ENCODE measurements at places on chromosomes 2 and 18. TPM values are rescaled to one million over a fixed set of nuclear protein-coding genes. Genes with fewer than 3 reads are reported as not detected.

Gene TCF7L1
- 3.1 TPM for total RNA-seq

Gene CNTNAP5
- total RNA-seq: not detected

GRCh38 chr2:233449081-233449901 lies 95.0 kb downstream of the DGKD start:
- DNase-seq: no peak

DNA sequence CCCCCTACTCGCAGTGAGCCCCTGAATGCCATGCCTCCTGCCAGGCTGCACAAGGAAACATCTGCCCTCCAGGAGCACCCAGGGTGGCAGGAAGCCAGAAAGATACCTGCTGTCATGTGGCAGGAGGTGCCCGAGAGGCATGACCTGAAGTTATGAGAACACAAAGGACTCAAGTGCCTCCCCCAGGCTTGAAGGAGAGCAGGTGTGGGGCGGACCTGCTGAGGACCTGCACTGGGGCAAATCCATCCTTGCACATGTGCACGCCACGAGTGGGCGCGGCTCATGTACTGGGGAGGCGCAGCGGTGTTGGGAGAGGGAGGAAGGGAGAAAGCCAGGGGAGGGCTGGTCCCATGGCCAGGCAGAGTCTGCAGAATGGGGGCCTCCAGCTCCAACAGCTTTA lies 26.9 kb downstream of the SDC1 start:
- DNase-seq: no peak

GRCh38 chr2:26605999-26606846 lies 34.9 kb downstream of the CIB4 start:
- DNase-seq: no peak

Gene BCL11A
- total RNA-seq: 3.3 TPM

Gene CPLX4
- not detected for total RNA-seq

- DNase-seq: no peak
These were observed 408.7 kb upstream of the KCNH7 start for GRCh38 chr2:163247156-163247846.

Gene SCN1A
- 0.44 TPM for total RNA-seq

Gene FZD7
- total RNA-seq: 24.5 TPM

GRCh38 chr2:143545949-143546255 lies 416.7 kb downstream of the ARHGAP15 start:
- DNase-seq: no peak

Gene RESP18
- total RNA-seq: not detected

- no peak for DNase-seq
These were observed 14.9 kb upstream of the HPCAL1 start for GRCh38 chr2:10287761-10288160.

GRCh38 chr2:205865905-205866441 lies 183.7 kb downstream of the NRP2 start:
- DNase-seq: no peak

DNA sequence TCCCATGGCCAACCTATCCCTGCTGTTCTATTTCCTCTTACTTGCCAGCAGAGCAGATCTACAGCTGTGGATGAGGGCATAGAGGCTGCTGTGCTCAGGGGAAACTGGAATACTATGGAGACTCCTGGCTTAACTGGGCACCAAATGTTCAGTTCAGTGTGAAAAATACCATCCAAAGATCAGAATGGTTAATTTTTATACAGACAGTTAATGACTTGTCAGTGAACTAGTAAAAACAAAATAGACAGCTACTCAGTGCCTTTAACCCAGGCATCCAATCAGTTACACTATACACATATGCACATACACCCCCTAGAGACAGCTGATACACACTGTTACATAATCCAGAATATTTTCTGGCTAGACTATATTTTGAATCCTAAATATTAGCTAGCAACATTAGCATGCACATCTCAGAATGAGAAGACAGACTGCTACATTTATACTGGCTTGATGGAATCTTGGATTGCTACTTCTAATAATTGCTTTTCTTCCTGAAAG lies 59.1 kb upstream of the WIPF1 start:
- no peak for DNase-seq

DNA sequence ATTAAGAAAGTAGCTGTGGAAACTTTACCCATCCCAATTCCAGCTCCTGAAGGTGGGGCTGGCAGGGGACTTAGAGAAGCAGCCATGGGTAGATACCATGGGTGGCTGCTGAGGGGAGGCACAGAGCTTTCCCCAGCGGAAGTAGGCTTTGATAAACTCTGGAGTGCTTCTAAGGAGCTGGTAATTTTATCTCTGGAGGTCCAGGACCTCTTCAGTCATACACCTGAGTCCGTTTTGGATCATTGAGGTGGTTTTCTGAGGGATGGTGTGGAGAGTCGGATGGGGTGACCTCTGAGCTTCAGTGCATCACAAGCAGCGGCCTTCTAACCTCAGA lies 36.7 kb upstream of the BMP10 start:
- DNase-seq: no peak

Gene CCDC148
- total RNA-seq: 0.20 TPM

Gene WIPF1
- total RNA-seq: 17.5 TPM

Gene FOXI3
- total RNA-seq: not detected

- DNase-seq: no peak
These were observed 88.0 kb downstream of the MEMO1 start for GRCh38 chr2:31922542-31923408.

DNA sequence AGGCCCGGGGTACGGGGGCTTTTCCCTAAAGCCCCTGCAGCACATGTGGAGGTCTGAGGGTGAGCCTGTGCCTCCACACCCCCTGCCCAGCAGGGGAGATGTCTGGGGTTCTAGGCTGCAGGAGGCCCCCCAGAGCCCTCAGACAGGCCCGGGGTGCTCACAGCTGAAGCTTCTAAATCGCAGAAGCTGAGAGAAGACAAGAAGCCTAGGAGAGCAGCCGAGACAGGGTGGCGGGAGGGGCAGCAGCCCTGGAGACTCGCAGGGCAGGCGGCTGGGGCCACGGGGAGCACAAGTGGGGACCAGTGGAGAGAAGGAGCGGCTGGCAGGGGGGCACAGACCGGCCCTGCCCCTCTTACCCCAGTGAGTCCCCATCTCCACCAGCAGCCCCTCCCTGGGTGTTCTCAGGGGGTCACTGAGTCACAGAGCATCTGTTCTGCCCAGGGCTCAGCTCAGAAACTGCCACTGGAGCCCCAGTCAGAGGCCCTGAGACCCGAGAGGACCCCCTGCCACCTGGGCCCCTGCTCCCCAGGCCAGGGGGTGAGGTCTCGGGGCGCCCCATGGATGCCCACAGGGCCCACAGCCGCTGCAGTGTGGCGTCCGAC lies 26.1 kb downstream of the GPC1 start:
- no peak for DNase-seq

DNA sequence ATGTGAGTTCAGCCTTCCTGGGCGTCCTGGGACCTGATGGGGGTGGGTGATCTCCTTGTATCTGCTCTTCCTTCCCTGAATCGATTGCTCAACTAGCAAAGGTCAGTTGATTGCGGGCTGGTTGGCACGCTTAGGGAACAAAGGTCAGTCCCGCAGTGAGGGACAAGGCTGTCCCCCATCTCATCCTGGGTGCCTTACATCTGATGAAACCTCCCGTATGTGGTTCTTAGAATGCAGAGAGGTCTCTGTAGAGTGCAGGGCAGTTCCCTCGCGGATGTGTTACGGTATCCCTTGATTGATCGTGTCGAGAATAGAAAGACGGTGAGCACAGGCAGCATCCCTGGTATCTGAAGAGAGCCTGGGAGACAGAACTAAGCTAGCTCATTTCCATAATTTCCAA lies 56.4 kb upstream of the RBM44 start:
- no peak for DNase-seq

Gene DSG1
- 4.2 TPM for total RNA-seq

DNA sequence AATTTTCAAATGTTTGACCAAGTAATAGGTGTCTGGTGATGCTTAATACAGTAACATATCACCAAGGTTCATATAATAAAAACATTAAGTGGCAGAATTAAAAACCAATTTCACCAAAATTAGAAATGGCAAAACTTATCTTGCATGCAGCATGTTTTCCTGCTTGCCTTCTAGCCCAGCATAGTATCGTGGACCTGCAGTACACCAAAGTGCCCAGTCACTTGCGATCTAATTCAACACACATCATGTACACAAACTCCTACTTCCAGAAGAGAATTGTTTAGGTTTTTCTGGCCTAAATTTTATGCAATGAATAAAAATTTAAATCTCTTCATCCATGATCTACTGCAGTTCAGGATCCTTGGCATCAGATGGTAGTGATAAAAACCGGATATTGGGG lies 28.9 kb downstream of the LPIN2 start:
- DNase-seq: no peak

Gene CRYGC
- total RNA-seq: not detected

DNA sequence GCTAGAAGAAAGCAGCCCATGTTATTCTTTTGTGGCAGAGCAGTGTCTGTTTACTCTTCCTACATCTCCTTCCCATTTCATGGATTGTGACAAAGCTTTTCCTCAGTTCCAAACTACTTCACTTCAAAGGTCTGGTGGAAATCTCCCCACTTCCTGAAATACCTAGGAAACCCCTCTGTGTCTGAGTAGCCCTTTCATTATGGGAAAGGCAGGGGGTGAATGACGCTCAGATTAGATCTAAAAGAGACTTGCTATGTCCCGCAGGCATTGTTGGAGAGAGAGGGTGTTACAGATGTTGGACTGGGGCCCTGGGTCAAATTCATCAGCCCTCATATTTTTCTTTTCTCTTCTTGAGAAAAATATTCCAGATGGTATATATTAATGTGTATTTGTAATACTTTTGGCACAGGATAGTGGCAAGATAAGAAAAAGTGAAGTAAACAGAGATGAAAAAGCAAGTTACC lies 675.0 kb downstream of the IRS1 start:
- no peak for DNase-seq

Gene ADGRF3
- not detected for total RNA-seq

- DNase-seq: no peak
These were observed 161.5 kb upstream of the FOSL2 start for GRCh38 chr2:28231110-28231631.

Gene STEAP3
- total RNA-seq: 4.4 TPM

Gene ITPRID2
- 56.5 TPM for total RNA-seq

DNA sequence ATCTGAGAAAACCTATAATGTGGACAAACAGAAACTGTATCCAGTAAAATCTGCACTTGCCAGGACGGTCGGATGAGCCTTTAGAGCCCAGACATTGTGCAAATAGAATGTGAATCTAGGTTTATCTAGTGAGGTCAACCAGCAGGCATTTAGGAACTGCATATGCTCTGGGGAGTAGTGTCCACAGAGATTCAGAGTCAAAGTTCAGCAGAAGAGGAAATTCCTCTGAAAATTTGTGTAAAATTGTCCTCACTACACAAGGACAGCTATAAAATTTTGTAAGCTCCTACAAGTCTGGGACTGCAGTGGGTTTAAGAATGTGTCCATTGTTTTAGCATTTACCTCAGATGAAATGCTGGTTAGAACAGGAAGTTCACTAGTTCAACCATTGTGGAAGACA lies 9.8 kb upstream of the NDUFV2 start:
- no peak for DNase-seq

- DNase-seq: no peak
These were observed 224.1 kb upstream of the DPP10 start for GRCh38 chr2:114218383-114218782.

DNA sequence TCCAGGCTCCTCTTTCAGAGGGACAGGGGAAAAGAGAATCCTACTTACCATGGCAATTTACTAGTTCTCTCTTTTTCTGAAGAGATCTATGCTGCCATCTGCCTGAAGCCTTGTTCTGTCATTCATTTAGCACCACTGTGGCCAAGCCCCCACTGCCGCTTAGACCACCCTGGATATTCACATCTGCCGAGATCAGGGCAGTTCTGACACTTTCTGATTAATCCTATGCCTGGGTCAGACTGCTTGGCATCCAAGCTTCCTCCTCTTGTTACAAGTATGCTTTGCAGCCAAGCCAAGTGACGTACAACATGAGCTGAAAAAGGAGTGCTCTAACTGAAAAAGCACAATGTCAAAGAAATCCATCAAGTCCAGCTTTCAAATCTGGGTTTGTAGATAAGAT lies 332.6 kb downstream of the SUCLG1 start:
- DNase-seq: no peak

Gene CDCA7
- total RNA-seq: not detected

- DNase-seq: no peak
These were observed 367.0 kb upstream of the RAB12 start for GRCh38 chr18:8242151-8242696.

DNA sequence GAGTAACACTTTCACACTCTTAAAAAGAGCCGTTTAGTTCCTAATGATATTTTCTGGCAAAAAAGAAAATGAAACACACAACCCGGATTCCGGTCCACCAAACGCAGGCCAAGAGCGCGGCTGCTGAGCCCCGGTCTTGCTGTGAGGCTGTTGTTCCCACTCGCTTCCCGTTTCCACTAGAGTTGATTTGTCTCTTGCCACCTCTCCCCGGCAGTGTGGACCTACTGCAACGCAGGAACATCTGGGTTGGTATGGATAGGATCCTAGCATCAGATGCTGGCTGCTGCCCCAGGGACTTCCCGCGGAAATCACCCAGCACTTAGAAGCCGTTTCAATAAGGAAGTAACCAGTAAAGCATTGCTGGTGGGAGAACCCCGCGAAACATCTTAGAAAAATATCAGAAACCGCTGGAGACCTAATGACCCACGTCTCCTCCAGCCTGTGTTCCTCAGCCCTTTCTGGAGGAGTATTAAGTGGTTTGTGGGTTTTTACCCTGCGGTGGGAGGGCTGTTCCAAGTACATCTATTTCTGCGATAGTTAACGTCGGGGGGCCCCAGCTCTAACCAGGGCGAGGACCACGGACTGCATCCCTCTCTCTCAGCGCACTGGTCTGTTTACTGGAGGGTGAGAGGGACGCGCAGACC lies 939 bp downstream of the DOCK10 start:
- DNase-seq: no peak

Gene NAT8
- total RNA-seq: not detected

DNA sequence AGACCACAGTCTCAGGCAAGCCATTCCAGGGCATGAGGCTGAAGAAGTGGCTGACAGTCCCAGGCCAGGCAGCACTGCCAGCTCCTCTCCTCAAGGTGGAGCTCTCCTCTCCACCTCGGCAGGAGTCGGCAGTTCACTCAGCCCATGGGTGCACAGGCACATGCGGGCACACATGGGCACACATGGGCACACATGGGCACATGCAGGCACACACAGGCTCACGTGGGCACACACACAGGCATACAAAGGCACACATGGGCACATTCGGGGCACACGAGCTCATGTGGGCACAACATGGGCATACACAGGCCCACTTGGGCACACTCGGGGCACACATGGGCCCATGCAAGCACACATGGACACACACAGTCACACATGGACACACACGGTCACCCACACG lies 65.3 kb upstream of the TAF1B start:
- DNase-seq: no peak

Gene CCDC102B
- 5.9 TPM for total RNA-seq

DNA sequence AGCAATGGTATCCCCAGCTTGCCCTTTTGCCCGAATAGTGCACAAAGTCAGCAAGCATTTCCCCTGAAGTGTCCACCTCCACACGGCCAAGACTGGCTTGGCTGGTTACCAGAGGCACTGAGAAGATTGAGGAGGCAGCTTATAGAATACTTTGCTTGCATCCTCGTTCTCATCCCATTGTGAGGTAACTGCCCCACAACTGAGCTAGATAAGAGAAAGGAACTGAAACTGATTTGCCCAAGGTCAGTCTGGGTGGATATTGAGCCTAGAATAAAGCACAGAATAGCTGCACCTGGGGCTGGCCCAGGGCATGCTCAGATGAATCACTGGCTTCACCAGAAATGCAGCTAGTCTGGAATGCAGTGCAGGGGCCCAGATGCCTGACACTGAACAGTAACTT lies 32.7 kb upstream of the MAP4K3 start:
- no peak for DNase-seq

Gene TCF23
- not detected for total RNA-seq

Gene GDF7
- 1.7 TPM for total RNA-seq
